ENCODE measurements at places on chromosomes 4 and X. TPM values are rescaled to one million over a fixed set of nuclear protein-coding genes. Genes with fewer than 3 reads are reported as not detected.

Gene HMGN5
- total RNA-seq = 15.8 TPM

Gene NPNT
- 11.6 TPM for total RNA-seq

Gene NOX1
- not detected for total RNA-seq

Gene STK32B
- 4.7 TPM for total RNA-seq

Gene DMP1
- total RNA-seq = not detected

Gene PNMA5
- not detected for total RNA-seq

Gene SYP
- total RNA-seq = 5.0 TPM

Gene LANCL3
- 0.72 TPM for total RNA-seq

Data from stomach (tissue), 19 donors.